ENCODE measurements at places on chromosomes 4 and X.

GRCh38 chr4:151641167-151641566 lies 119.6 kb downstream of the GATB start:
- DNase-seq, result no peak

GRCh38 chr4:94455081-94455480 lies 3.3 kb downstream of the PDLIM5 start:
- DNase-seq, result no peak

DNA sequence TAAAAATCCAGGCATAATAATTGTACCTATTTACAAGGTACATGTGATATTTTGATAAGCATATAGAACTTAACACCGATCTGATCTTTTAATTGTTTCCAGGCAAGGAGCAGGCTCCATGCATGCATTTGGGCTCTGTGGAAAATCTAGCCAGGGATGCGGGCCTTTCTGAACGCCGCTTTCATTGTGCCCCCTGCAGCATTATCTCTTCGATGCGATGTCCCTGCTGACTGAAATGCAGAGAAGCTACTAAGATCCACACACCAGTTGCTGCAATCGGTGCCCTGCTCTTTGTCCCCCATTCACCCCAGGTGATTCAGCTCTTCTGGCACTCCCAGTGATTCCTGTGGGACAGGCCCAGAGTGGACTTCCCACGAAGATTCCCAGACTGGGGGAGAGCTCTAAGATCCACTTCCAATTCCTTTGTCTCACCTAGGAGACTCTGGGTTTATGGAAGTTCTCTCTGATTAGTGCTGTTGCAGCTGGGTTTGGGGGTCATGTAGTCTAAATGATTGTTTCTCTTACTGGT lies 254.3 kb upstream of the AGA start:
- no peak for DNase-seq

- no peak for DNase-seq
These were observed 83.2 kb downstream of the SHROOM3 start for GRCh38 chr4:76518241-76518640.

DNA sequence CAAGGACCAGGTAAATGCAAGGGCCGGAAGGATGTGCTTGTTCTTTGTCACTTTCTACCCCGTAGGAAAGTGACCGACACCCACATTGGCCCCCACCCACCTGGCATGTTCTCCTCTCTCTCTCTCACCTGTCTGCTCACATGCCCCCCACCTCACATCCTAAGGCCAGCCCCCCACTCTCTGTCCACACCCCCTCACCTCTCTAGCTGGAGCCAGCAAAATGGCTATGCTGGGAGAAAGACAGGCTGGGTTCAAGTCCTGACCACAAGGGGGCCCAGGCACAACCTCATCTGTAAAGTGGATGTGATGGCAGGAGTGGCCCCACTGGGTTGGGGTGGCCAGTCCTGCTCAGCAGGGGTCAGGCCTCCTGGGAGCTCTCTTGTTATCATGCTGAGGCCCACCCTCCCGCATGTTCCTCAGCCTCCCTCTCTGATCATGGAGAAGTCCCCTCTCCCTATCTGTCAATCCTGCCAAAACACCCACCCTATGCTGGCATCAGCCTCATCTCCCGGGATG lies 1.7 kb upstream of the PPP2R2C start:
- peak; percentile 76 for DNase-seq
